GOT3 (cell line): ENCODE measurements at places on chromosomes 7 and 10.

GRCh38 chr10:103168438-103168837 is 24.6 kb downstream of the NT5C2 start:
- no peak for DNase-seq

DNA sequence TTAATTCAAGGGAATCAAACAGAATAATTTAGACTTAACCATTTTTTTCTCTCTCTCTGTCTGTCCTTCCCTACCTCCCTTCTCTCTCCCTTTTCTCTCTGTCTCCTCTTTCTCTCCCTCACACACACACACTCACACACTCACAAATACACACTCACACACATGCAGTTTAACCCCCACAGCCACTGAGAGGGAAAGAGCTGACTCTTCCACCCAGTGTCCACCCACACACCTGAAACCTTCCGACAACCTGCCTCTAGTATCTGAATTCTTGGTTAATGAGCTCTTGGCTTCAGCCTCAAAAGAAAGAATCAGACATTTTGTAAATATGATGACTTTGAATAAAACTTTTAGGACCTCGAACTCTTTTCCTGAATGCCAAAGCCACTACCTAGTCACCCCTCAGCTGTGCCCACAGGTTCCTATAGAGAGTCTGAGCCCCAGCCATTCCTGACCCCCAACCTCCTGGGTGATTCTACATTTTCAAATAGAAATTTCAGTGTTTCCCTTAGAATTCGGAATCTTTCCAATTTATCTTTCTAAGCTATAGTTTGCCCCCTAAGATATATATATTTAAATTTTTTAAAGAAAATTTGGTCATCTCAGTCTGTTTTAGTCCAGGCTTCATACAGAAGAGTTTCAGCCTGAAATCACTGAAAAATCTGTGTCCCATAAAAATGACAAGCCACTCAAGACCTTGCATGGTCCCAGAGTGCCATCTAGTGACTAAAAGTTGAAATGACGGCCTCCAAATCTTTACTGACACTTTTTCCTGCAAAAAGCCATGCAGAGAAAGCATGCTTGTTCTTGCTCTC is 202.8 kb downstream of the IPMK start:
- no peak for DNase-seq

- DNase-seq, result no peak
Observed at GRCh38 chr10:98251399-98251798, 16.6 kb downstream of the LOXL4 start.

- no peak for DNase-seq
Observed at GRCh38 chr10:8726084-8726778, 671.7 kb downstream of the GATA3 start.

GRCh38 chr7:70694434-70694970 is 437.4 kb upstream of the GALNT17 start:
- DNase-seq, result no peak

DNA sequence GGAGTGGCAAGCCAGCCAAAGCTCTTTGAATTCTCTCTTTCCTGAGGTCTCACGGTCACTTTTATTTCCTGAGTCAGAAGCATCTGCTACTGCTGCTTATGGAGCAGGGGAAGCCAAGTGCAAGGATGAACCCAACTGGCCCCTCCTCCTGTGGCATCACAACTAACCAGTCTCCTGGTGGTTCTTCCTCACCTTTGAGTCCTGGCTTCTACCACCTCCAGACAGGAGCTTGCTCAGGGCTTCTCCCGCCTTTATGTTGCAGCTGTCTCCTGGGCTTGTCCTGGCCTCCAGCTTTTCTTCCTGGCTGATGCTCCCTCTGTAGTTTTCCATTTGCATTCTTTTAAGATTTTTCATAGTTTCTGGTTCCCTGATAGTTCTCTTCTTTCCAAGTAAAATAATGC is 349.7 kb upstream of the NRP1 start:
- no peak for DNase-seq

DNA sequence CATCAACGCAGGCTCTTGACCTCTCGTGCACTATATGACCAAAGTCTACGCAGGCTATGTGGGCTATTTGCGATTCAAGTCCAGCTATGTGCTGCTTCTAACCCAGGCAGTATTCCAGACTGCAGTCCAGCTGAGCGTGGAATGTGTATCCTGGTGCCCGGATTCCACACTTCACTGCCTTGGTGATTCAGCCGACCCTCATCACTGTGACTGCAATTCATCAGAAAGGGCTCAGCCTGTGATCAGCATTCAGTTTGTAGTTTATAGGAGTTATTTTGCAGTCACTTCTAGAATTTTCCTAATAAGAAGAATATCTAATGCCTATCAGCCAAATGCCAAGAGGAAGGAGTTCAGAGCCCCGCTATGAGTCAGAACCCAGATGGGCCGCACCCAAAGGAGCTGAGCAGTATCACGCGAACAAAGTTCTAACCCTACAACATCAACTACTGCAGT is 119.8 kb upstream of the LANCL2 start:
- DNase-seq, result no peak

- DNase-seq, result no peak
Observed at GRCh38 chr7:131816391-131817007, 260.1 kb upstream of the PODXL start.

DNA sequence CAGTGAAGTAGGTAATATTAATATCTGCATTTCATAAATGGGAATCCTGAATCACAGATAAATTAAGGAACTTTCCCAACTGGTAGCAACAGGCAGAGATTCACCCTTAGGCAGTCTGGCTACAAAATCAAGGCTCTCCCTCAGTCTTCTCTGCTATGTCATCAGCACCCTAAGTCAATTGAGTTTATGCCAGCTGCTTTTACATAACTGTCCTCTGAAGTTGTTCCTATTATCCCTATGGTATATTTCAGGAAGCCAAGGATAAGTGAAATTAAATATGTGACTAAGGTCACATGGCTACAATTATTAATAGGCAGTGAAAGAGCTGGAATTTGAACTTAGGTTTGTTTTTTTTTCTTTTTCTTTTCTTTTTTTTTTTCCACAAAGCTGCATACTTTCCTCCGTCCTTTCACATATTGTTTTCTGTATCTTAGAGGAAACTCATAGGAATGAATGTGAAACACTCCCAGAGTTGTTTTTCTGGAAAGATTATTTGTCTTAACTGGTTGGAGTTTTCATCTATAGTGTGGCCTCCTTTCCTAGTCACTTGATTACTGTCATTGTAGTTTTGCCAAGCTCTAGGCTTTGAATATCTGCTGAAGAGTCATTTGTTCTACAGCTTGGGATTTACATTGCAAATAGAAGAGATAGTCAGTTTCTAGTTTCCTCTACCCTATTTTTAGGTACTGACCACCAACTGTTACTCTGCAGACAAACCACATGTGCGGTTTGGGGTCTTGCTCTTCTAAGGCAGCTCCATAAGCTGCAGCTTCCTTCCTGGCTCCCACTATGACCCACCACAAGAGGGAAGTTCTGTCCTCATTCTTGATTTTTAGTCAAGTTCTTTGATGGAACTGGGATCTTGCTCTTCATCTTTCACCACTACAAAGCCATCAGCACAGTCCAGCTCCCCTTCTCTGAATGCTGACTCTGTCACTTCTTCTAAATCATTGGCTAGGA is 338.0 kb upstream of the KIAA1217 start:
- DNase-seq, result no peak

DNA sequence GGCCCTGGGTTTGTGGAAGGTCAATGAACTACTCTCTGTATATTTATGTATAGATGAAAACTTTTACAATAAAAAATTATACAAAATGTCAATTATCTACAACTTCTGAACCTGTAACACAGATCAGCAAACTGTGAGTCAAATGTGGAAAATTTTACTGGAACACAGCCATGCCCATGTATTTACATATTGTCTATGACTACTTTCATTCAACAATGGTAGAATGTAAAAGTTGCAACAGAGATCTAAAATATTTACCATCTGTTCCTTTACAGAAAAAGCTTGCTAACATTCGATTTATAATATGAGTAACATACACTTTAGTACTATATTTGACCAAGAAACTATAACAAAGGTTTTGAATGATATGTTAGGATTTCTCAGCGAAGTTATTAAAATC is 481.6 kb downstream of the PARD3 start:
- no peak for DNase-seq

DNA sequence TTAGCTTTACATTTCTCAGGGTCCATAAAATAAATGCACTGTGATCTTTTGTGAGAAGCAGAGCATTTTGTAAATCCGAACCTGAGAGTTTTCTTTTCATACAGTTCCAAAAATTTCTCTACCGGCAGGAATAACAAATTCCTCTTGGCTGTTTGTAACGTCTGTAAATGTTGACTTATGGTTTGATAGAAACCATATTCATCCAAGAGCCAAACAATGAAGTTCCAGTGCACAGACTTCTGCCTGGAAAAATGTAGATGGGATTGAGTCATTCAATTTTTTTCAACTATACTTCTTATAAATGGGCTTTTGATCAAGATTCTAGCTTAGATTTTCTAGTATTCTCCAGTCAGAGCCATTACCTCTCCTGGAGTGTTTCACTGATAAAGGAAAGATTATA is 530.6 kb downstream of the TFEC start:
- no peak for DNase-seq

DNA sequence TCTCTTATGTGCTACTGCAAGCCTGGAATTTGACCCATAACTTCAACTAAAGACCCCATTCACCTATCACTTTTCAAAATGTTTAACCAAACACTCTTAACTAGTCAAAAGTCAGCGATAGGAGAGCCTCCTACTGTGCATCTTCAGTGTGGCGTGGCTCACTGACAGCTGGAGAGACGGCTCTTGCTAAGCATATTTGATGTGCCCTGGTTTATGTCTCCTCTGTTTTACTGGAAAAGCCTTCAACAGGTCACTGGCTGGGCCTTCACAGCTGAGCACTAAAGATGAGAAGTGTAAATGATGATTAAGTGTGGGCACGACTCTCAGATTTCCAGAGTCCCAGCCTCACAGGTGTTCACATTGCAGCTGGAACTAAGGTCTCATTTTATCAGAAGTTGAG is 472.1 kb downstream of the SEMA3D start:
- no peak for DNase-seq

DNA sequence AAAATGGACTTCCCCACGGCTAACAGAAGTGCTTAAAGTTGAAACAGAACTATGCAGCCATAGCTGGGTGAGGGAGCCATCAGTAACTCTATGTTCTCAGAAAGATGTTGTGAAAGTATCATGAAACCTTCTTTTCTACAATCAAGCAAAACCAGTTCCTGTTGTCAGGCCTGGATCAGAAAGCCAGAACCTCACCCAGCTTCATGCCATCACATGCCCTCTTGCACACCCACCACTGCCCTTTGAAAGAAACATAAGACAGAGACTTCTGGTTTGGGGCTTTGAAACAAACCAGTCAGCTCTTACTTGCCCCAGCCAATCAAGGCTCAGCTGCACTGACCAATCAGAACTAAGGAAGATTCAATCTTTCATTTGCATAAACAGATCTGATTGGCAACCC is 230.8 kb upstream of the FERD3L start:
- no peak for DNase-seq

GRCh38 chr10:113522460-113522859 is 30.4 kb upstream of the HABP2 start:
- no peak for DNase-seq

- DNase-seq, result no peak
Observed at GRCh38 chr10:2282202-2282601, 544.9 kb upstream of the ADARB2 start.

GRCh38 chr10:86403183-86403797 is 36.7 kb upstream of the GRID1 start:
- no peak for DNase-seq

- no peak for DNase-seq
Observed at GRCh38 chr7:104185346-104185745, 22.5 kb downstream of the ORC5 start.
